Bone marrow (tissue), 2 donors: ENCODE measurements at places on chromosomes 3 and 15.
A peak's percentile ranks its signal among the peaks of the same experiment; 100 is the strongest.

- DNase-seq, result peak; percentile 7
Measured at GRCh38 chr3:194879991-194880939, 194.6 kb downstream of the FAM43A start.

GRCh38 chr3:109072194-109072593 is 45.7 kb downstream of the MORC1 start:
- DNase-seq, result no peak

GRCh38 chr3:62378311-62378789 is 5.0 kb upstream of the FEZF2 start:
- no peak for DNase-seq

DNA sequence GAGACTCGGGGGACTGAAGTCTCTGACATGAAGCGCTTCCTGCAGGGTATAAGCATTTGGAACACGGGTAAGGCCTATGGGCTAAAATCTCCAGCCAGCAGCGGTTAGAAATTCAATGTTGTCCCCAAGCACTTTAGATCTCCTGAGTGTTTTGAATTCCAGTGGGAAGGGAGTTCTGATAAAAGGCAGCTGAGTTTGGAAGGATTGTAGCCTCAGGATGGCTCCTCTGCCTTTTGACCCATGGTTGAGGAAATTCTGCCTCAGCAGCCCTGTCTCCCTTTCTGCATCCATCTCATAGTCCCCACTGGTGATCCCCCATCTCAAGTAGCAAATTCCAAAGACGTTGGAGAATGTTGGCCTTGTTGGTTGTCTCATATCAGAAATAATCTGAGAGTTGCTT is 24.2 kb upstream of the HACD2 start:
- no peak for DNase-seq
